DMS53 (cell line): ENCODE measurements at places on chromosomes 11 and 22.

DNA sequence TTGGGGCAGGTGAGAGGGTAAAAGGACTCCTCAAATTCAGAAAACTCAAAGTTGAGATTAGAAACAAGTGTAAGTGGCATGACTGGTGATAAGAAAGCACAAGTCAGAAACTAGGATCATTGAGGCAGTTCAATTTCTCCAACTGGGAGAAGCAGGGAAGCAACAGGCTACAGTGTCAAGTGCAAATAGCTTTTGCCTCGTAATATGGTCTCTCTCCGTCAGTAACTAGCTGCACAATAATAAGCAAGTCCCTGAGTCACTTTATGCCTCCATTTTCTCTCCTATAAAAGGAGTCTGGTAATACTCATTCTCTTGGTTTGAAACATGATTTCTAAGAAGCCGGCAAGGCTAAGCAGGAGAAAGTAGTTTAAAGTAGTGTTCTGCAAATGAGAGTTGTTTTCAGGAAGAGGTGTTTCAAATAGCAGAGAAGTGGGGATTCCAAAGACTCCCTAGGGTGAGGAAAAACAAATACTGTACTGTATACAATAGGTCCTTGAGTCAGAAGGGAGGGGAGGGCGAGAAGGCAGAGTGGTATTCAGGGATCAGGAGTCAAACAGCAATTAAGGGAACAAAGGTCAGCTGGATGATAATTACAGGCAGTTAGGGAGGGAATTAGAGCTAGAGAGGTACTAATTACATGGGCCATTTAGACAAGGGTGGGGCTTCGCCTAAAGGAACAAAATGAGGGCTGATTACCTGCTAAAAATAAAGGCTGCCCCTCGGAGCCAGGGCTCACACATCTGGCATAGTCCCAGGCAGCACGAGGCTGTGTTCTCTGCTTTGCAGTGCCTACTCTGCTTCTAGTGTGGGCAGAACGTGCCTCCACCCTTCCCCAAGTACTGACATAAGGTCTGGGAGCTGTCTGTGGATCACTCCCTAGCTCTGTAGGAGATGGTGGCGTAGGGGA is 96.0 kb upstream of the BDNF start:
- peak; percentile 18 for DNase-seq

GRCh38 chr11:85948884-85949283 is 93.7 kb downstream of the CCDC83 start:
- no peak for DNase-seq

DNA sequence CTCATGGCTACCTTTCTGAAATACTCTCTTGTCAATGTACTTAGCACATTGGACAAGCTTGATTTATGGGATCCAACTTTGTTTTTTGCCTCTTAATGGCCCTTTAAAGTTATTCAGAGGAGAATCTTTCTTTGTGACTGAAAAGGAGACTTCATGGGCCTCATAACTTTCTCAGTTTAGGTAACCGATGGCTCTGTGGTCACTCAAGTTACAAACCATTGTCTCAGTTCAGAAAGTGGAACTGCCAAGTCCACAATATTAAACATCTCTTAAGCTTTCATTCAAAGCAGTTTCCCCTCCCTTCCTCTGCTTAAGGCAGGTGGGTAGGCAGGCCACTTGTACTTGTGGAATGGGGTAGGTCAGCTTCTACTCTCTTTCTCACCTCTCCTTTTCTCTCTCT is 12.3 kb upstream of the ARL14EP start:
- no peak for DNase-seq

DNA sequence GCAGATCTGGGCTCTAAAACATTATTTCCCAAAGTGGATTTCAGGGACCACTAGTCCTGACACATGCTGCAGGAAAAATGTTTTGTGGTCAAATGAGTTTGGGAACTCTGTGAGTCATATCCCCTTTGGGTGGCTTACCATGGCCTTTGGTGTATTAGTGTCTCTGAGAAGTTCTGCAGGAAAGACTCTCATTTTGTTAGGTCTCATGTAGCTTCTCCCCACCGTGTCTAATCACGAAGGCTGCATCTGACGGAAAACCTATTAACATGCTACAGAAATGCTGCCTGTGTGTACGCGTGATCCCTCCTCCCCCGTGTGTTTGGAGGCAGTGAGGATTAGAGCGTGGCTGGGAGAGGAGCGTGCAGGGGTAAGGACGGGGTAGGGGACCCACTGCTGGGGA is 191.7 kb downstream of the ST3GAL4 start:
- no peak for DNase-seq

DNA sequence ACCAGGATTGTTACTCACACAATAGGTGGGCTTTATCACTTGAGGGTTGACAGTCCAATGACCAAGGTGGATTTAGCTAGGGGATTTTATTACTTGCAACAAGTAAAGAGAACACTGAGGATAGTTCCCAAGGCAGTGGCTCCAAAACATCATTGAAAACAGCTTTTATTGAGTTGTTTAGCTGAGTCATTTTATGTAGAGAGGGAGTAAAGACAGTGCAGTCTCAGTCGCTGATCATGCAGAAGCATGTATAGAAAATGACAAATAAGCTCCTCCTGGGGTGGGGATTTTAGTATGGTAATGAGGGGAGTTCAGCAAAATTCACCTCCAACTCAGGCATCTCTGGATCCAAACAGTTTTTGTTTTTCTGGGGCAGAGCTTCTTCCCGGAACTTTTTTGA is 163.0 kb upstream of the CCDC179 start:
- no peak for DNase-seq

DNA sequence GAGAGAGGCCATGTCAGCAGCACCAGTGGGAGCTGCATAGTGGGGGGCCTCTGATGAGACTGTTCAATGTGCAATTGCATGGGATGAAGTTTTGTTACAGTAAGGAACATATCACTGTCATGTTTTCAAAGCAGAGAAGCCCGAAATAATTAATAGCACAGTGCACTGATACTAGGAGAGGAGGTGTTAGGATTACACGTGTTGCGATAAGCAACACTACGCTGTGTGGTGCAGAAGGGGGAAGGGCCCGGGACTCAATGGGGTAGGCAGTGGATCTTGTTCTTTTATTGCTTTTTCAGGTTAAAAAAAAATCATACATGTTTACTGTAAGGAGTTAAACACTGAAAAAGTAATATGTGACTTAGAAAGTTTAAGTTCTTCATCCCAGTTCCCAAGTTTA is 29.2 kb downstream of the TCIRG1 start:
- no peak for DNase-seq

DNA sequence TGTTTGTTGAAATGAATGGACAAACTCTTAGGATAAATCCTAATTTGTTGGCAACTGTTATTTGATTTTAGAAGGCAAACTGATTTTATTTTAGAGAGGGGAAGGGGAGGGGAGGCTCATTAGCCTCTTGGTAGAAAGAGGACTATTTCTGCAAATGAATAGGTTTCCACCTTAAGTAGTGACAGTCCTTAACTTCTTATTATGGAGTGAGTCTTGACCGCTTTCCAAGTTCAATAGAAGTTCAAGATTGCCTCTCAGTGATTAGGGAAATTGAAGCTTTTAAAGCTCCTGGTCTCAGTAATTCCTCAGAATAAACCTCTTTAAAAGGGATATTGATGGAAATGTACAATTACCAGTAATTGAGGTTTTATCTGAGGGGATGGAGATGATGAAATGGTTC is 55.7 kb downstream of the PANX1 start:
- no peak for DNase-seq

DNA sequence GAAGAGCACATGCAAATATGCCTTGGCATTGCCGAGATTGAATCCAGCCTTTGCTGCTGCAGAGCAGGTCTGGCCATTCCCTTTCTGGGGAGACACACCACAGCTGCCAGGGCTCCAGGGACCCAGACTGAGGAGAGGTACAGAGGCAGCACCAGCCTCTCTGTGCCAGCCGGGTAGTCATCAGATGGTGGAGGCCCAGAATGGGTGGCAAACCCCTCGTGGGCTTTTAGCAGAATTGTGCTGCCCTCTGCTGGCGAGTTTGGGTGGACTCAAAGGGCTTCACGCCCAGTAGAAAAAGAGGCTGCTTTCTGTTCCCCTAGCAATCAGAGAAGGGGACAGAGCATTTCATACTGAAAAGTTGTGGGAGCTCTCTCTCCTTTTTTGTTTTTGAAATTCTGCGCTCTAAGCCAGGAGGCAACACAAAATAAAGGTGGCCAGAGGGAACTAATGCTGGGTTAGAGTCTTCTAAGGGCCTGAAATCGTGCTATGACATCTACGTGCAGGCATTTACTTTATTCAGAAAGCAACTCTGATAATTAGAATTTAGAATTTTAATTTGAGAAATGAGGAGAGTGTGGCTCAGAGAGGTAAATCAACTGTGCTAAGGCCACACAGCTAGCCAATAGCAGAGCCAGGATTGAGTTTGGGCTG is 158.8 kb upstream of the NAV2 start:
- DNase-seq: peak; percentile 89

- DNase-seq: no peak
Observed at GRCh38 chr11:15307619-15308024, 192.9 kb downstream of the INSC start.

GRCh38 chr11:71342116-71342515 is 89.7 kb upstream of the SHANK2 start:
- DNase-seq: no peak

GRCh38 chr11:60566776-60567175 is 51.6 kb downstream of the MS4A13 start:
- no peak for DNase-seq

- no peak for DNase-seq
Observed at GRCh38 chr22:21682385-21683175, 16.8 kb downstream of the PPIL2 start.

- no peak for DNase-seq
Observed at GRCh38 chr11:3359092-3359824, 19.7 kb downstream of the ZNF195 start.

DNA sequence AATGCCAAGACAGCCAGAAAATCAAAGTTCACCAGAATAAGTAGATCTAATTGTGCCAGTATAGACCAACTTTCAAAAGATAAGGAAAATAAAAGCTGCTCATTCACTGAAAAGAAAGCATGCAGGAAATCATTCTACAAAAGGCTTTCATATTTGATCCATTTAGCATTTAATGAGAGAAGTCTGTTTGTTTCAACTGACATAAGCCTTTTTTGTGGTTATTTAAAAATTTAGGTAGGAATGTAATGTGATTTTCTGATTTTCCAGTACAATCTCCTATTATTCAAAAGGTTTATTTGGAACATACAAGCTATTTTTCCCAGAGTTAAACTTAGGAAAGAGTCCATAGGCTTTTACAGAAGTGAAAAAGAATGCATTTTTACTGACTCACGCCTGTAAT is 92.7 kb downstream of the SBF2 start:
- DNase-seq: no peak

DNA sequence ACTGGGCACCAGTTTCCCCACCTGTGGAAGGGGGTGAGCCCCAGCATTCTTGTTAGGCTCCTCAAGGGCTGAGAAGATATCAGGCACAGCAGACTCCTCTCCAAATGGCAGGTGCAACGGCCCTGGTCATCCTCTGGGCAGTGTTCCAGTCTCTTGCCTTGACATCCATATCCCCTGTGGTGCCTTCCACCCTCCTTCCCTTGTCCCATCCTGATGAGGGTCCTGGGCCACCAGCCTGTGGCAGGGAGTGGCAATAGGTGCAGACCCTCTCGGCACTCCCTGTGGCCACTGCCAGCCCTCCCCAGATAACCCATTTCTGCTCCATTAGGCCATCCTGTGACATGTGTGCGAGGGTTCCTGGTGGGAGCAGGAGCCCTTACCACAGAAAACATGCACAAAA is 78.8 kb upstream of the NECTIN1 start:
- DNase-seq: no peak

DNA sequence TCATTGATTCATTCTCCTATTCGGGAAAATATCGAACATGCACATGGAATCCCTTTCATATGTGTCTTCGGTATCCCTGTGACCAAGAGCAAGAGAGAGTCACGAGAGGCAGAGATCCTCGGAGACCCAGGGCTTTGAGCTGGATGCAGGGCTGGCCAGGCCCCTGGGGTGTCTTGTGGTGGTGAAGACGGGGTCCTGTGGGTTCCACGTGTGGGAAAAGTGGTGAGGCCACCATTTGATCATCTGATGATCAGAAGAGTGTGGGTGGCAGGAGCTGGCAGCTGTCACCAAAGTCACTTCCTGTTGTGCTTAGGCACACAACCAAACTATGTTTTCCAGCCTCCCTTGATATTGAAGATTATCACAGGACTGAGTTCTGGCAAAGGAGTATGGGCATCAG is 94.0 kb downstream of the BRD1 start:
- DNase-seq: no peak

GRCh38 chr11:3123761-3124733 is 41.1 kb downstream of the OSBPL5 start:
- DNase-seq: no peak

DNA sequence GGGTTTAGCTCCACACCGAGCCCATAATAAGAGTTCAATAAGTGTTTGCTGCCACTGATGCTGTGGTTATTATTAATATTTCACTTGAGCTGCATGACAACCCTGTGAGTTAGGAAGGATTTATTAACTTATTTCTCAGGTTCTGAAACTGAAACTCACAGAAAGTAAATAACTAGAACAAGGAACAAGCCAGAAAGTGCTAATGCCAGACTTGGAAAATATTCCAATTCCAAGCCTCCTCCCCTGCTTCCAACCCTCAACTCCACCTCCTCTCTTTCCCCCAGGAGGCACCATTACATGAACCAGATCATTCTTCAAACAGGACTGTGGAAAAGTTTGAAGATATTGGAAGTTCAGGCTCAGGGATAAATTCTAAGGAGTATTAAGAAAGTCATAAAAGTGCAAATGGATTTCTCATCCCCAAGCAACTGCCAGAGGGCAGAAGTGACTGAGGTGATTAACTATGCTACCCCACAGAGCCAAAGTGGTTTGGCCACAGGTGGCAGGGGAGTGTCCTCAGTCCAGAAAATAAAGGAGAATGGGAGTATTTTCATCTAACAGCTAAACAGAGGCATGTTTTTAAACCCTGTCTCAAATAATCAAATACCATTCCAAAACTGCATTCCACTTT is 3.2 kb upstream of the FJX1 start:
- DNase-seq: no peak

- no peak for DNase-seq
Observed at GRCh38 chr11:2668876-2669275, 30.9 kb downstream of the KCNQ1OT1 start.

DNA sequence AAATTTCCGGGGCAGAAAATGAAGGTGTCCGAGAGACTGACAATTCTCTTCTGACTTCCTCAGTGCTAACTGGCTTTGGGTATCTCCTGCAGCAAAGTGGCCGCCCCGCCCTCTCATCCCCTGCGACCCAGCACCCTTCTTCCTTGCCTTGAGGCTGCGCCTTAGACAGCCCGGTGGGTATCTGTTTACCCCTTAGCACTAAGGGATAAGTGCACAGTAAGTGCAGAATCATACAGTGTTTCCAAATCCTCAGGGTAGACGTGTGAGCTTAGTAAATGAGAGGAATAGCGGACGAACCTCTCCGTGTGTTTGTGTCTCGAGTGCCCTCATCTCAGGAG is 368 bp upstream of the CHORDC1 start:
- no peak for DNase-seq

DNA sequence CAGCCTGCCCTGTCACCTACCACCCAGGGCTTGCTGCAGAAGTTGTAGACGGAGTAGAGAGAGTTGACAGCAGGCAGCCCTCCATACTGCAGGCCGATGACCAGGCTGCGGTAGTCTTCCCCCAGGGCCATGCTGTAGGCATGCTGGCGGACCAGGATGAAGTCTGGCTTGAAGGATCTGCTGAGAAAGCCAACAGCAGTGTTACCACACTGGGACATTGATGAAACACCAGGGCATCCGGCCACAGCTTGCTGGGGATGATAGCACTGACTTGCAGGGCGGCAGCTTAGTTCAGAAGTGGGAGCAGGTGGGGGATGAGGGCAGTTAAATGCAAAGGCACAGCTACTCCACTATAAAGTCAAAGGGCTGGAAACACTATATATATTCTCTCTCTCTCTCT is 67.4 kb downstream of the TIMP3 start:
- DNase-seq: no peak

- no peak for DNase-seq
Observed at GRCh38 chr11:94933223-94934130, 39.9 kb downstream of the CWC15 start.
